Stimulated activated CD8-positive, alpha-beta memory T cell treated with anti-CD3 and anti-CD28 coated beads, Interleukin-7, amount 100 ng/mL, for 24 hours (primary cell): ENCODE measurements at places on chromosomes 7 and 10.

DNA sequence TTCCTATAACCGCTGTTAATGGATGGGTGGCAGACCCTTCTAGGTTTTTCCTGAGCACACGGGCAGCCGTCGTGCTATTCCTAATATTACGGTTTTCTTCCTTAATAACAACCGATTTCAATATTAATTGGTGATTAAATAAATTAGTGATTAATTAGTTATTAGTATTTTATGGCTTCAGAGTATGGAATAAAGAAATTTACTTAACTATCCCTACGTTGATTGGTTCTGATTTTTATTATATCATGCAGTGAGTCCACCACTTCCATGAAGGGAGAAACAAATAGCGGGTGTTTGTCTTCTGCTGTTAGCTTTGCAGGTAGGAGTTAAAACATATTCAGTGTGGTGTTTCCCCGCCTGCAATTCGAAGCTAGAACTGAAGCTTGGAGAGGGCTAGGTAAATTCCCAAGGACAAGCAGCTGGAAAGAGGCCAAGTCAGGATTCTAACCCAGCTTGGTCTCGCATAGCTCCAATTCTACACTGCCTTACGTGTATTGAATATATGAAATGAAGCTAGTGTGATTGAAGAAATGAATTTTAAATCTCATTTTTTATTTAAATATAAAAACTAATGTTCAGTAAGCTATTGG lies 928 bp upstream of the CSTF2T start:
- DNase-seq: no peak

DNA sequence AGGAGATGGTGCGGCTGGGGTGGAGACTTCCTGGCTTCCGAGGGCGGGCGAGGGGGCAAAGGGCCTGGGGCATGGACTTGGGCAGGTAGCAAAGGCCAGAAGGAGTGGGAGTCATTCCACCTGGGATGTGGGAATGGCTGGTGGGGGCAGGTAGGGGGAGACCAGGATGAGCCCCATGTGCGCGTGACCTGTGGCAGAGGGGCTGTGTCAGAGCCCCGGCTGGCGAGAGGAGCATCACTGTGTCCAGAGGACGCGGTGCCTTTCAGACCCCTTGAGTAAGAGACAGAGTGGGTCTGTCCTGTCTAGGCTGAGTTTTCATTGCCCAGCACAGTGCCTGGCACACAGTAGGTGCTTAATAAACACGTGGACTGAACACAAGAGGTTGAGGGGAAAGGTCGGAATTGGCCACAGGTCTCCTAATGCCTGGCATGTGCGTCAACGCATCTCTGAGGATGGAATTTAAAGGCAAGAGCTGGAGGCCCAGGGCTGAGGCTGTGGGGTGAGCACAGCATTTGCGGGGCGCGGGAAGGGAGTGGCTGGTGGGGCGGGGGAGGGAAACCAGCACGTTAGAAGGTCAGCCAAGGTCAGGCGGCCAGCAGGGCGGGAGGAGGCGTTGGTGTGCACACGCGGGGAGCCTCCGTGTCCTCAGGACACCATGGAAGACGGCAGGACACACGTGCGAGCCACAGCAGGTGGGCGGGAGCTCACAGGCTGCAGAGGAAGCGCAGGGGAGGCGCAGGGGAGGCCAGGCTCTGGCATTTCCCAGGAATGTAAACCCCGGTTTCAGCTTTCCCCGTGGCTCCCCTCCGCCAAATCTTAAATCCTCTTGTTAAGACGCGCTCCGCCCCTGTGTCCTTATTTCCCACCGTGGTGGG lies 51.8 kb downstream of the CUX1 start:
- DNase-seq: no peak

DNA sequence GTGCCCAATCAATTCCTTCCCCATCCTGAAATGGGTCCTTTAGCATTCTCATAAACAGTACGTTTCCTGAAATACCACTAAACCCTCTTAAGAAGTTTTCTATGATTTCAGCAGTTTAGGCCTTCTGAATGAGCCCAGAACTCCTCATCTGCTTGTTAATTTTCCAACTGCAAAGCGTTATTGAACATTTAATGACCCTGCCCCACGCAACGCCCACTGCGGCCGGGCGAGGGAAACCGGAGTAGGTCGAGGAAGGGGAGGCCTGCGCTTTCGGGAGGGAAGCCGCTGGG lies 608 bp upstream of the UBN2 start:
- DNase-seq: no peak

- DNase-seq: no peak
Observed at GRCh38 chr10:43390759-43391158, 18.2 kb downstream of the HNRNPF start.

DNA sequence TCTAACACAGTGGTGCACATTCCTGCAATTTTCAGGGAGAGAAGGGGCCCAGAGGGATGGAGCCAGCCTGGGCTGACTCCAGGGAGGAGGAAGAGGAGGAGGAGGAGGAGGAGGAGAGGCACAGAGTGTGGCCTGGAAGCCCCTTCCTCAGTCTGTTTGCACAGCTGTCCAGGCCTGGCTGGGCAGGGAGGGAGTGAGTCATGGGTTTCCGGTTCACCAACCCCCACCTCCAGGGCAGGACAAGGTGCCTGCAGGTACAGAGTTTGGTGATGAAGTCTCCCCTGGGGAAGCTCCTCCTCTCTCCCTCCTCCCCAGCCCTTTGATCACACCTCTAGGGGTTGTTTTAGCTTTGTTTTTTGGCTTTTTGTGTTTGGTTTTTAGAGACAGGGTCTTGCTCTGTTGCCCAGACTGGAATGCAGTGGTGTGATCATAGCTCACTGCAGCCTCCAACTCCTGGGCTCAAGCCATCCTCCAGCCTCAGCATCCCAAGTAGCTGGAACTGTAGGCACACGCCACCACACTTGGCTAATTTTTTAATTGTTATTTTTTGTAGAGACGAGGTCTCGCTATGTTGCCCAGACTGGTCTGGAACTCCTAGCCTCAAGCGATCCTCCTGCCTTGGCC lies 77.5 kb upstream of the CUX1 start:
- DNase-seq: no peak

DNA sequence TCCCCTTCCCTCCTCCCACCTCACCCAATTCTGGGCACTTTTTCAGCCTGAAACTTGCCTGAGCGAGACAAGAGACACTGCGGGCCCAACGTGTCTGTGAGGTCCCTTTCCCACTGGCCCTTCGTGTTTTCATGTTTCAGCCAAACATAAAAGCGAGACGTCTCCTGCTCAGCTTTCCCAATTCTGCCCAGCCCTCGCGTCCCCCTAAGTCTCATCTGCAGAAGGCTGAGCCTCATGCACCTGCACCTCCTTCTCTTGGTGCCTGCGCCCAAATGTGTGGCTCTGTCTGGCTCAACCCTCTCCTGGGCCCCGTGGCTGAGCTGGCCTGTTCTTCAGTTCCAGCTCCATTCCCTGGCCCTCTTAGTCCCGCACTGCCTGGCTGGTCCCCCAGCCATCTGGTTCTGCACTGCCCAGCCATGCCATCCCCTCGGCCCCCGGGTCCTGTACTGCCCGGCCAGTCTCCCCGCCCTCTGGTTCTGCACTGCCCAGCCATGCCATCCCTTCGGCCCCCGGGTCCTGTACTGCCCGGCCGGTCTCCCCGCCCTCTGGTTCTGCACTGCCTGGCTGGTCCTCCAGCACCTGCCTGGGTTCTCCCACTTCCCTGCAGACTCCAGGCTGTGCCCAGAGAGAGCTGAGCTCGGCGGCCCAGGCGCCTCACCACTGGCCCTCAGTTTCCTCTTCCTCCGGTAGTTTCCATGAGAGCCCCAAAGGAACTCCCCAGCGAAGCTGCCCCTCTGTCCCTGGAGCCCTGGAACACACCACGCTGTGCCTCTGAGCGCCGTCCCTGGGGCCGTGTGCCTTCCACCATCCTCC lies 224.1 kb downstream of the DNAJB6 start:
- no peak for DNase-seq

- DNase-seq: no peak
Observed at GRCh38 chr7:17275749-17276671, 22.4 kb upstream of the AHR start.

- no peak for DNase-seq
Observed at GRCh38 chr7:28958235-28958979, at the start of gene TRIL. Gene TRIL (minus strand): TSS chr7:28958330. CDS start chr7:28958046, 284 bp downstream.

DNA sequence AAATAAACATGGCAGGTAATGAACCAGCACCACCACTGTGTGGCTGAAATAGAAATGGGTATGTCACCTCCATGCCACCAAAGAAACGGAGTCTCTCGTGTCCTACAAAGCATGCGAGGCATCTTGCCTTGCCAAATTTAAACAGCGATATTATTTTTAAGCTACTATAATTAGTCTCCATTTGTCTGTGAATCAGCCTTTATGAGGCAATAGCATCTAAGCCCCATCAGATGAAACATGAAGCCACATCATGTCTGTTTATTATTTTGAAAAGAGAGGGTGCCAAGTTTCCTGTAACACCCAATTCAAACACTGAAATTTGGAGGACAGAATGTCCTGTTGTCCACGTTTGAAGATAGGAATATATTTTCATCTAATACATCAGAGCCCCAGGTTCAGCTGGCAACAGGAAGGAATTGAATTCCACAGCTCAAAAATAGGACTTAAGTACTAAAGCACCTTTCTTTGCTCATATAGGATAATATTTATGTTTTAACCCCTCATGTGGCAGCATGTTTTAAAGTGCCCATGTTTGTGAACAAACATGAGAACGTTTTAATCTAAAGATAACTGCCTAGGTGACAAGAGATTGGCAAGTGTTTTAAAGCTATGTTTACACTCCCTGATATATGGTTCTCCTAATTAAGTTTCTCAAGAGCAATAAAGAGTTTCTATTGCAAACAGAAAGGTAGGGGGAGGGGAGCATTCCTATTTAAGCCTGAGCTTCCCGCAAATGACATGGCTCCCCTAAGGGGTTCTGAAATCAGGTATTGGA lies 86.8 kb downstream of the SORBS1 start:
- no peak for DNase-seq

- DNase-seq: no peak
Observed at GRCh38 chr10:7435674-7436073, 24.8 kb upstream of the SFMBT2 start.

DNA sequence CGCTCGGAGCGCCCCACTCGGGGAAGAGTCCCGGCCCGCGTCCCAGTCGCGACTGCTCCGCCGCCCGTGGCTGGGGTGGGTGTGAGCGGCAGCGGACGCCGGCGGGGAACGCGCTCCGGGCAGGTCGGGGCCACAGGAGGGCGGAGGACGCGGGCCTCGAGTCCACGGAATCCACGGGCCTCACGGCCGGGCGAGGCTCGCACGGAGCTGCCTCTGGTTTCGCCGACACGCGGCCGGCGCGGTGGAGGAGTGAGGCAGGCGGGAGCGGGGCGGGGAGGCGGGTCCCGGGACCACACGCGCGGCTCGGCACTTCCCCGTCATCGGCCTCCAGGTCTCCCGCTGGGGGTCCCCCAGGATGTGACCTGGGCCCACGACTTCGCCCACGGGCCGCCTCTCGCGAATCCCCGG lies 533 bp upstream of the NKX6-2 start:
- DNase-seq: no peak

GRCh38 chr7:96090756-96091155 lies 231.1 kb downstream of the SLC25A13 start:
- no peak for DNase-seq

DNA sequence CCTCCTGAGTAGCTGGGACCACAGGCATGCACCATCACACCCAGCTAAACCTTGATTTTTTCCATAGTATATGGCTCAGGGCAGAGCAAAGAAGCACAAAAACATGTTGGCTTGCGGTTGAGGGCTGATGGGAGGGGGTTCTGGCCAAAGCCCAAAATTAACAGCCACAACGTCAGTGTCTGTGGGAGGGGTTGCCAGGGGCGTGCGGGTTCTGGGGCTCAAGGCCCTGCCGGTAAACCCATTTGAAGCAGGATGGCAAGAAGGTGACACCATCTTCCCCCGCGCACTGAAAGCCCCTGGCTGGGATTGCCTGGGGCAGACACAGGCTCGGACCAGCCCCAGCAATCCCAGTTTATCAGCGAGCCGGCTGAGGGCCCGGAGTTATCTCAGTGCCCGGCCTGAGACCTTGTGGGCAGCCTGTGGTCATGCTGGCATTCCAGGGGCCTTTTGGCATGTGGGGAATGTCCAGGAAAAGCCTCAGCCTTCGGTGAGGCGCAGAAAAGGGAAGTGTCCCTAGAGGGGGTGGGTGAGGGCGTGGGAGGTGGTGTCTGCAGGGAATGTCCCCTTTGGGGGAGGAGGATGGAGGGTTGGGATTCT lies 167.7 kb upstream of the TNRC18 start:
- DNase-seq: no peak

GRCh38 chr10:68086910-68087684 lies 12.0 kb upstream of the HERC4 start:
- DNase-seq: no peak

DNA sequence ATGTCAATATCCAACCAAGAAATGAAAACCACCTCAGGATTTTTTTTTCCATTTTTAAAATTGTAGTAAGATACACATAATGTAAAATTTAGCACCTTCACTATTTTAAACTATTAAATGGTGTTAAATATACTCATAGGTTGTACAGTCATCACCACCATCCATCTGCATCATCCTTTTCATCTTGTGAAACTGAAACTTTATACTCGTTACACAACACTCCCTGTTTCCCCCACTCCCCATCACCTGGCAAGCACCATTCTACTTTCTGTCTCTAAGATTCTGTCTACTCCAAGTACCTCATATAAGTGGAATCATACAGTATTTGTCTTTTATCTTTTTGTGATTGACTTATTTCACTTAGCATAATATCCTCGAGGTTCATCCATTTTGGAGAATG lies 335.2 kb upstream of the NPSR1 start:
- no peak for DNase-seq

DNA sequence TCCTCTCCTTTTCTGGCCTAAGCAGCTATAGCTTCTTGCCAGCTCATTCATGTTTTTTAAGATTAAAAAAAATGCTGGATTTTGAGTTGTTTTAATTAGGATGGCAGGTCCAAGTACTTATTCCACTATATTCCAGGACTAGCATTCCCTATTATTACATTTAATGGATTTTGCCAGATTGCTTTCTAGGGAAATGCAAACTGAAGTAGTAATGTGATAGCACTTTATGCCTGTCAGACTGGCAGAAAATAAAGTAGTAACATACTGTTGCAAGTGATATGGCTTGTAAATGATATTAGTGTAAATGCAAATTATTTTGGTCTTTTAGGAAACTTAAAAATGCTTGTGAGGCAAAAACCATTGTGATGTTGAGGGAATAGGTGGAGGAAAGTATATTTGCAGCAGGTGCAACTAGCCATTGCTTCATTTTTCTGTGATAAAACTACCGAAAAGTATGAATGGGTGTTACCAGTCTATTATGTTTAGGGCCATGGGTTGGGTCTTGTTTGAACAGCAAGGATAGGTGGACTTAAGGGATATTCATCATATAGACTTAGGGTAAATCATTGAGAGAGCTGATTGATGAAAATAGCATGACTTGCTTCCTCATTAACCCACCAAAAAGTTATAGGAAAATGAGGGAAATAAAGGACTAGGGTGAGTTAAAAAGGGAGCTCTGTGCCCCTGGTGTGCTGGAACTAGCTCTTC lies 19.9 kb downstream of the ZNRF2 start:
- no peak for DNase-seq
